CD8-positive, alpha-beta memory T cell (primary cell): ENCODE measurements at places on chromosomes 7 and 10.

DNA sequence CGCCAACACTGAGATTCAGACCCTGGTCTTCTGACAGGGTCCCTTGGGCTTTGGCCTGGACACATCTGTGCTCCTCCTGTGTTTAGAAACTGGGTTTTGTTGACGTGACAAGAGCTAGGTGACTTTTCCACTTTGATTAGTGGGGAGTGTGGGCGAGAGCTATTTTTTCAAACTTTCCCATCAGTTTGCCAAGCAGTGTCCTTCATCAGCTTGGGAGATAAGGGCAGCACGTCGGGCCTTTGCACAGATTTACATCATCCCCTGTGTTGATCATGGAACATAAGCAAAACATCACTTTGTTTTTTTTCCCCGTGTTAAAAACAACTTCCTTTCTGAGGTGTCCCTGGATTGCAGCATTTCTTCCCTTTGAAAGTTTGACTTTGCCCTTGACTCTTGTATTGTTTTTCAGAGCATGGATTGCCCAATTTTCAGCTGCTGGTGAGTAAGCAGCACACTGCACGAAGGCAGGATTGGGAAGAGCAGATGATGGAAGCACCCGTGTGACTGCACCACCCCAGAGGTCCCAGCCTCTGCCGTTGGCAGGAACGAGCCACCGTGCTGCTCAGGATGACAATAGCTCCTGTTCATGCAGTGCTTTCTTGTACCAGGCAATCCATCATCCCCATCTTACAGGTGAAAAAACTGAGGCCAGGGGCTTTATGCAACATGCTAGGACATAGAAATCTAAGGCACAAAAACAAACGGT lies 6.4 kb upstream of the IGFBP1 start:
- DNase-seq, result no peak

- no peak for DNase-seq
Observed at GRCh38 chr7:2146676-2147472, 85.9 kb downstream of the MAD1L1 start.

DNA sequence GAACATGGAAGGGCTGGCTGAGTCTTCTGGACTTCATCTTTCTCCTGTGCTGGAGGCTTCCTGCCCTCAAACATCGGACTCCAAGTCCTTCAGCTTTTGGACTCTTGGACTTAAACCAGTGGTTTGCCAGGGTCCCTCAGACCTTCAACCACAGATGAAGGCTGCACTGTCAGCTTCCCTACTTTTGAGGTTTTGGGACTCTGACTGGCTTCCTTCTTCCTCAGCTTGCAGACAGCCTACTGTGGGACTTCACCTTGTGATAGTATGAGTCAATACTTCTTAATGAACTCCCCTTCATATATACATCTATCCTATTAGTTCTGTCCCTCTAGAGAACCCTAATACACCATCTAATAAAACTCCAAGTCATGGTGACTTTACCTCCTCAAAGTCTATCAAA lies 4.0 kb upstream of the CLEC5A start:
- no peak for DNase-seq

GRCh38 chr7:141042222-141043193 lies 27.8 kb upstream of the MRPS33 start:
- DNase-seq, result no peak

GRCh38 chr10:104326991-104327610 lies 11.2 kb downstream of the ITPRIP start:
- no peak for DNase-seq
